ENCODE measurements at places on chromosomes 1 and 21.
A peak's percentile ranks its signal among the peaks of the same experiment; 100 is the strongest.

GRCh38 chr1:234601301-234602017 is 8.5 kb downstream of the IRF2BP2 start:
- DNase-seq, result no peak

DNA sequence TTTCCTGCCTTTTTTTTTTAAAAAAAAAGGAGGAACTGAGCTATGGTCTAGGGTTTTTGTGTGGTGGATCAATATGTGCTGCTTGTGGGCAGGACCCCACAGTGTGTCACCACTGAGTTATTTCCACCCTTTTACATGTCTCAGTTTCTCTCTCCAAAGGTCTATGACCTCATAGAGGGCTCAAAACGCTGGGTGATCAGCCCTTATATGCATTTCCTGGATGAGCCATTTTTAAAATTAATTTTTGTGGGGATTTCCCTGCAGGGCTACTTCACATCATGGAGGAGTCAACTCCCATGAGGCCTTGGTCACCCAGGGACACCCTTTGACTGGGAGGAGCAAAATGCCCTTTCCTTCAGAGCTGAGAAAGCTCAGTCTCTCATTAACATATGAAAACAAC is 20.7 kb upstream of the HAO2 start:
- DNase-seq, result no peak

GRCh38 chr1:225880636-225881035 is 1.5 kb downstream of the TMEM63A start:
- no peak for DNase-seq

DNA sequence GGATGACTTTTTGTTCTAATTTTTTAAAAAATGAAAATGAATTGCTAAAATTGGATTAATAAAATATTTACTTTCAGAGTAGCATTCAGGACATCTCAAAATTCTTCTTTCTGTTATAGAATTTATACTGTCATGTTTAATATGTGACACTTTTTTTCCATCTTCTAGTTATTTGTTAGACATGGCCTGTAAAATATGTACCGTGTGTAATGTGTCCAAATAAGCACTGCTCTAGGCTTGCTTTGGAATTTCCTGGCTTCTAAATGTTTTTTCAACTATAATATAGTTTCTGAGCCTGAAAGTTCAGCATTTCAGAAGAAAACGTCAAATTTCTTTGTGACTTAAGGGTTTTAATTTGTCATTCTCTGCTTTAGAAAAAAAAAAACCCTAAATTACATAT is 243.6 kb downstream of the DNM3 start:
- no peak for DNase-seq

GRCh38 chr1:201593200-201593921 is 54.4 kb downstream of the NAV1 start:
- DNase-seq, result peak; percentile 55

- no peak for DNase-seq
These were observed 2.0 kb downstream of the ZDHHC18 start for GRCh38 chr1:26828411-26828991.

DNA sequence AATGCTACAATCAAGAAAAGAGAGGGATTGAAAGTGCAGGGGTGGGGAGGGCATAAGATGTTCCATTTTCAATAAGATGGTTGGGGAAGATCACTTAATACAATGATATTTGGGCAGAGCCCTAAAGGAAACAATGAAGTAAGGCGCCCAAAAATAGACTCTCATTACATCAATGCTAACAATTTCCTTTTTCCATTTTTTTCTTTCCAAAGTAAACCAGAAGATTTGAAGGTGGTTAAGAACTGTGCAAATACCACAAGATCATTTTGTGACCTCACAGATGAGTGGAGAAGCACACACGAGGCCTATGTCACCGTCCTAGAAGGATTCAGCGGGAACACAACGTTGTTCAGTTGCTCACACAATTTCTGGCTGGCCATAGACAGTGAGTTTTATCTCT is 16.8 kb downstream of the IFNAR2 start:
- no peak for DNase-seq

- DNase-seq, result no peak
These were observed 116.5 kb upstream of the LRRC7 start for GRCh38 chr1:69451196-69451595.

- DNase-seq, result no peak
These were observed 6.8 kb upstream of the ERO1B start for GRCh38 chr1:236288620-236288976.

GRCh38 chr1:85417017-85417416 is 47.9 kb downstream of the DDAH1 start:
- DNase-seq, result no peak

- no peak for DNase-seq
These were observed 31.9 kb upstream of the ECE1 start for GRCh38 chr1:21321963-21322680.

DNA sequence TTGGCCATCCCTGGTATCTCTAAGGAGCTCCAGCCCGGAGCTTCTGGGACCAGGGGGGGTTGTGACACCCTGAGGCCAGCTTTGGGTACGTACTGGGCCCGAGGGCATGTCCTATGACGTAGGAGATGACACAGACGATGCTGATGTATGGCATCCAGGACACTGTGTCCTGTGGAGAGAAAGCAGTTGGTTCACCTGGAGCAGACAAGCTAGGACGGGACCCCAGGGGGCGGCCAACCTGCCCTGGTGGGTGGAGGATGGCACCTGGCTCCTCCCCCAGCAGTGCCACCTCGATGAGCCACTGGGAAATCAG is 12.1 kb upstream of the SLC2A7 start:
- no peak for DNase-seq

Measured in right hindlimb (tissue), 1 donor.